NCI-H146 (cell line): ENCODE measurements at places on chromosomes 3 and 15.

GRCh38 chr15:59723687-59724346 lies 34.7 kb upstream of the BNIP2 start:
- no peak for DNase-seq

- DNase-seq: no peak
These were observed 102.4 kb upstream of the HACD2 start for GRCh38 chr3:123687286-123687685.

- peak; percentile 50 for DNase-seq
These were observed 1435.2 kb upstream of the CADM2 start for GRCh38 chr3:83523470-83524073.

DNA sequence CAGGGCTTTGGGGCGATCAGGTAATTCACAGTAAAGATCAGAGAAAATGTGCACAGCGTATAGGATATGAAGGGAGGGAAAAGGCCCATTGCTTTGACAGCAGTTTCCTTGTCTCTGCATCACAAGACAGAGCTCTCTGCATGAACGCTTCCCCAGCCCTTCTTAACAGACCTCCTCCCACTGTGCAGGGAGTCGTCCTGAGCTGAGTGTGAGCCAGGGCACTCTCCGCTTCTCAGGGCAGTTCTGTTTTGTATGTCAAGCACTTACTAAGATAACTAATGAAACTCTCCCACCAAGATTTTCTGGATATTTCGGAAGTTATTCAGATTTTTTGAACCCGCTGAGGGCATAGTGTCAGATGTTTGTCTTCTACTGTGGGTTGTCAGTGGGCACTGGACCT lies 105.8 kb upstream of the C15orf61 start:
- no peak for DNase-seq
